NCI-H2107 (cell line): ENCODE measurements at places on chromosomes 4 and X.

DNA sequence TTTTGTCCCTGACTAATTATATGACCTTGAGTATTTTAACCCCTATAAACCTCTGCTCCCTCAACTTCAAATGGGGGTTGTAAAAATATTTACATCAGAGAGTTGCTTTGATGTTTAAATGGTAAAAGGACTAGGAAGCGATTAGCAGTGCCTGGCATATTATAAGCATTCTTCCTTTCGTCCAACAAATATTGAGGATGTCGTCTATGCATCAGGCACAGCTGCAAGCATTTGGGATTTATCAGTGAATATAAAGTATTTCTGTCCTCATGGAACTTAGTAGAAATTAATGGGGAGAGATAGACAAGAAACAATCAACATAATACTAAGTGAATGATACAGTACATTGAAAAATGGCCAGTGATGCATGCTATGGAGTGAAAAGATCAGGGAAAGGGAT, 115.5 kb upstream of the EDNRA start:
- DNase-seq: no peak

DNA sequence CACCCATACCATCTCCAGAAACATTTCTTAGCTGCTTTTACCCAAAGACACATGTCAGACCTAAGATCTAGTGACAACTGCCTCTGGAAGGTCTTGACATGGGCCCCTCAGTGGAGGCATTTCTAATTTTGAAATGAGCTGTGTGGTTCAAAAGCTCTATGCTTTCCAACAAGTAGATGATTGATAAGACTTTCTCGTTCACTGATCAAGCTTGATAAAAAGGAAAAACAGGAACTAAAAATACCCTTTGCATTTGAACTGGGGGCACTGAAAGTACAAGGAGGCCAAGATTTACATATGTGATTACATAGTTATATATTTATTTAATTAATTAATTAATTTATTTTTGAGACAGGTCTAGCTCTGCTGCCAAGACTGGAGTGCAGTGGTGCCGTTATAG, 61.3 kb upstream of the SCOC start:
- DNase-seq: no peak

DNA sequence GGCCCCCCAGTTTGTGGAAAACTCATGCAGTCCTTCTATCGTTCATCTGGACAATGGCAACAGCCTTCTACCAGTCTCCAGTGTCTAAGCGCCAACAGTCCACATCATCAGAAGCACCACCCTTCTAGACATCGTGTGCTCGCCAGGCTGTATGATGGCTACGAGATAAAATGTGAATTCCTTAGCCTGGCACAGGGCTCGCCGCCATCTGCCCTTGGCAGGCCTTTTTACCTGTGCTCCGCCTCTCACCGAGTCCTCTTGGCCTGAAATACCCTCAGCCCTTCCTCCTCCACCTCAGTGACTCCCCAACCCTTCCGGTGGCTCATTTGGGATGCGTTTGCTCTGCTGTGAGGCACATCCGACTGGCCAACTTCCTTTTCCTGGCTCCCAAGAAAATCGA, 15.9 kb upstream of the STS start:
- no peak for DNase-seq

DNA sequence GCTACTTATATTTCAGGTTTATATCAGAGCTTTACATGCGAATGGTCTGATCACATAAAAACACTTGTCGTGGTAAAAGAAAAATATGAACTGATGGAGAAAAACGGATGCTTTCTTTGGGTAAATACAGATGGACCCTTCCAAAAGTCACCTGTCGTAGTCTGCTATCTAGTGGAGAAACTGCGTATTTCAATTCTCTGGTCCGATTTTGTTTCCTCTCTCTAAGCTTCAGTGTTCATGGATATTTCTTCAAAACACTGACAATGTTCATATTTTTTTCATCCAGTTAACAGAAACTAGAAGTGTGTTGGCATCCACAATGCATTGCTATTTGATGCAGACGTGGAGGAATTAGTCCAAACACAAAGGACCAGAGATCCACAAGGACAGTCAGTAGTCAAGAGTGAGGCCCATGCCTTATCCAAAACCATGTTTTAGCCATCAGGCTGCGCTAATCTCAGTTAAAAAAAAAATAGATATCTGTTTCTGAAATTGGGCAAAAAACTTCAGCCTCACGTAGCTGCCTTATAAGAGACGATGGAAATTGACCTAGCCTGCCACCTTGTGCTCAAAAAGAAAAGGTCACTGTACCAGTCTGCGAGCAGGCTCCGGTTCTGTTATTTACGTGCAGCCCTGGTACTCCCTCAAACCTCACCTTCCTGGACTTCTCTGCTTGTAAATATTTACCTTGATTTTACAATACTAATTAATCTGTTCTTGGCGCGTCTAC, 16.0 kb downstream of the MEPE start:
- DNase-seq: no peak

- no peak for DNase-seq
These were observed 104.7 kb upstream of the TTC29 start for GRCh38 chr4:147050356-147050765.

DNA sequence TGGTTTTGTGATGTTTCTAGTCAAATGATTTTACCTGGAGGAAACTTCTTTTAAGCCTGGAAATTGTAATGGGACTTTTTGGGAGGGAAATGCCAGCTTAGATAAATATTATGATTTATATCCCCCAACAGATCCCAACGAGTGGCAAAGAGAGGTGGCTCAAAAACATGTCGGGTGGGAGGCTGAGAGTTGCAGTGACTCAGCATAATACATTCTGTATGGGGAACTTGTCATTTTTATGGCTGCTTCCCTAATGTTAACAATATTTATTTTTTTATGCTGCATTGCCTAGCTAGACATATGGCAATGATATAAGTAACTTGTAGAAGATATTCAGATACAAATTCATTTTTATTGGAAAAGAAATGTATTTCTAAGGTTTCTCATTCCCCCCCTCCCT, 219.0 kb downstream of the ARHGAP10 start:
- DNase-seq: no peak

DNA sequence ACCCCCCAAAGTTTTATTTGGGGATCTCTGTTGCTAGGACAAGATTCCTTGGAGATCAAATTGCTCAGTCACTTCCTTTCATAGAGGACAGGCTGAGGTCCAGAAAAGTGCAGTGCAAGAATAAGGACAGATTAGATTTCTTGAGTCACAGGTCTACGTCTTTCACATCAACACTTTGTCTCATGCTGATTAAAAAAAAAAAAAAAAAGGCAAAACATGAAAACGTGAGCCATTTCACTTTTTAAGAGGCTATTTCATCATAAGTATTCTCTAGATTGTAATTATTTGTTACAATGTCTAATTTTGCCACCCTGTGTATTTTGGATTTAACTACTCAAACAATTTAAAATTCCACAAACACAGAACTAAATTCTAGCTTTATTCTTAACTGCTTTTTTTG, 647.0 kb downstream of the TRAM1L1 start:
- DNase-seq: no peak

GRCh38 chrX:11129534-11130105, 18.5 kb downstream of the HCCS start:
- DNase-seq: no peak

DNA sequence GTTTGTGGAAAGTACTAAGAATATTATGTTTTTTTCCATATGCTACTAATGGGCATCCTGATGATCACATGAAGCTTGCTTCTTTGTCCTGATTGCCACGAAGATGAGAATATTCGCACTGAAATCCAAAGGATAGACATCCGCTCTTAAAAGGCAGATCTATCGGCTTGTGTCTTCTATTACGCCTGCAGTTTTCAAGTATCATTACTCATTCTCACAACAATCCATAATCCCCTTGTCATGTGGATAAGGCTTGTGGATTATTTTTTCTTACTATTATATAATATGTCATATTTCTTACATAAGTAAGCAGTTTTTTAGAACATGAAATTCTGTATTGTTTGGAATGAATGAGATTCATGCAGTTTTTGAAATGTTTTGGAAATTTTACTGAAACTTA, 62.8 kb downstream of the KCNIP4 start:
- DNase-seq: no peak

DNA sequence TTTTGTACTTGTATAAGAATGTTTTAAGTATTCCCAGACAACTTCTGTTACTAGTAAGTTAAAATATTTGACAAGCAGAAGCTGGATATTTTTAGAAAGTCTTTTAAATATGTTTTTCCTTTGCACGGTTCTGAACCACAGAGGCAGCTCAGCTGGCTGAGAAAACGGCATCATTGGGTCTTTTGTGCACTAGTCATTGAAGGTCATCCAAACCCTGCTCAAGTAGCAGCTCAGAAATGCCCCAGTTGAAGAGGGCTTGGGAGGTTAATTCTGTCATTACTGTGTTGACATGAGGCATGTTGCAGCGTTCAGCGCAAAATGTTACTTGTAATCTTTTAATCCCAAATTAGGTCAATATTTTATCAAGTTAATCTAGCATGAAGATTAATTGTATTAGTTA, 383.7 kb upstream of the FAM241A start:
- no peak for DNase-seq

GRCh38 chr4:7773401-7774180, 166.1 kb downstream of the AFAP1 start:
- no peak for DNase-seq

DNA sequence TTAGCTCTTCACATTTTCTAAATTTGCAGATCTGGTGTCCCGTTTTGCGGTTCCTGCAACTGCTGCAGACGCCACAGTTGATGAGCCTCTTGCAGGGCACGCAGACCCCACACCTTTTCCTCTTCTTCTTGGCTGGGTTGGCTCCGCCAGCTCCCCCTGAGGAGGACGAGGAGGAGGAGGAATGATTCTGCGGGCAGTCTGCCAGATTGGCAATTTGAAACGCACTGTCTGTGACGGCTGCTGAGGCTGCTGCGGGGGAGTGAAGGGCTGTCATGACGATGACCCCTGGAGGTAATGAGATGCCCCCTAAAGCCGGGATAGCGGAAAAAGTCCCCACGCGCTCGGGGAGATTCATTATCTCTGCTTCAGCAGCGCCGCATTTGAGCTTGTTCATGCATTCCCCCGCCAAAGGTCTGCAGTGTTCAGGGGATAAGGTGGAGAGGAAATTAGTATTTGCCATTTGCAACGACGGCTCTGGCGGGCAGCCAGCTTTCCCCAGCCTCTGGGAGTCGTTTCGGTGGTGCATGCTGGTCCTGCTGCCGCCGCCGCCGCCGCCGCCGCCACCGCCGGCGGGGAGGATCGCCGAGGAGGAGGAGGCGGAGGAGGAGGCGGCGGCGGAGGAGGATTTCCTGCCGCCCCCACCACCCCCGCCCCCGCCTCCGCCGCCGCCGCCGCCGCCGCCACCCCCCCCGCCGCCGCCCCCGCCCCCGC, 3.8 kb downstream of the CXXC4 start:
- DNase-seq: peak; percentile 13

DNA sequence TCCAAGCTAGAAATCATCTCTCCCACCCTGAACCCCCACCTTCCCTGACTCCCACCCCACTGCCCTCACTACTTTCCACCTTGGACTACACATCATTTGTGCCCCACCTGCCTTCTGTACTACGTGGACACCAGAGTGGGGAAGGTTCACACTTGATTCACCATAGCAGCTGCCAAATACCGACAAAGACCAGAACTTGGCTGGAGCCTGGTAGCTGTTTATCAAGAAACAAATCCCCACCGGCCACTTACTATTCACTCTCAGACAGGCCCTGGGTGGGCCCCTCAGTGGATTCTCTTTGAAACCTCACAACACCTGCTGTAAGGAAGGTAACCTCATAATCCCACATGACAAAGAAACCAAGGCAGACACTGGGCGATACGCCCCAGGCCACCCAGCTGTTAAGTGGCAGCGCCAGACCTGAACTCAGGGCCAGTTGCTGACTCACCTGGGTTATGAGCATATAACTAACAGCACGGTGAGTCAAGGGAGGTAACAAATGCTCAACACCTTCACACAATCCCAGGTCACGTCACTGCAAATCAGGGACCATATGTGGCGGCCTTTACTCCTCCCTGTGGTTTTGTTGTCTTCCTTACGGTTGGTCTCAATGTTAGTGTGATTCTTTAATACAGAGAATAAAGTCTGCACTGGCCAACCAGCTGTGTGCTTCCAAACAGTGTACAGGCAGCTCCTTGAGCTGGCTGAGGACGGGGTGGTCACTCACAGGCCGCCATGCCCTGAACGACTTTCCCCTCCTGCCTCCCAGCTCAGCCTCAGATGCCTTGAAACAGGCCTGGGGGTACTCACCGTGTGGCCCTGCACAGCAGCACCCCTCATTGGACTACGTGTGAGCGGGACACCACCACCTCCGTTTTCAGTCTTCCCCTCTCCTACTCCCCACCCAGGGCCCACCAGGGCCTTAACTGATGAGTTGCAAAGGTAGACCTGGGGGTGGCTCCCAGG, 7.5 kb downstream of the WDR1 start:
- DNase-seq: no peak

GRCh38 chrX:130825525-130825924, 77.5 kb downstream of the ENOX2 start:
- no peak for DNase-seq

DNA sequence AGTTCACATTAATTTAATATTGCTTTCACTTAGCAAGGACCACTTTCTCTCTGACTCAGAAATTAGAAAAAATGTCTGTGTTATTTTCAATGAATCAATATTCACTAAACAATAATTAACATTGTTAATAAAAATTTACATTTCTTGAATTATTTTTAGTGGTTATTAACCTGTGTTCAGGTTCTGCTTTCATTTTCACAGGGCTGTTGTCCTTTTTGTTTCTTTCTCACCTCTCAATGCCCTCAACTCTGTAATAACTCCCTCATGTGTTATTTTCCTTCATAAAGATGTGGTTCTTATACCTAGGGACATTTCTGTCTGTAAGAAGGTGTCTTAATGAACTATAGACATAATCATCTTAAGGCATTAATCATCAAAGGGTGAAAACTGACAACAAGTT, 43.1 kb upstream of the PRR27 start:
- no peak for DNase-seq

- DNase-seq: no peak
These were observed 71.3 kb upstream of the ENOX2 start for GRCh38 chrX:130974323-130974722.

DNA sequence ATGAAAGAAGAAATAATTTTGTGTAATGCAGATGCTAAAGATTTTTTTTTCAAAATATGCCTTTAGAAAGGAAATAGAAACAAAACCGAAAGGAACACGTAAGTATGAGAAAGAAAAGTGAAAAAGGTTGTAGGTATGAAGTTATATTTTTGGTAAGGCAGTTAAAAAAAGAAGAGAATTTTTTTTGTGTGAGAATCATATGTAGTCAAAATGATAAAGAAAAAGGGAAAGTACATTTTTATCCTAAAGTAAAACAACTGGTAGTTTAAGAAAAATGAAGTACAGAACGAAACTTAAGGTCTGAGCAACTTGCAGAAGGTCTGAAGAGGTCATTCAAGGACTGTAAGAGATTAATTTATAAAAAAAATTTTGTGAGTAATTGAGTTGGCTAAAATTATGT, 164.0 kb upstream of the TRAM1L1 start:
- DNase-seq: no peak
